Tongue (tissue), 3 donors: ENCODE measurements at places on chromosomes 12 and 14. TPM values are rescaled to one million over a fixed set of nuclear protein-coding genes. Genes with fewer than 3 reads are reported as not detected.

KRT79 gene
- total RNA-seq = 0.21 TPM

- no peak for DNase-seq
These were observed 495.8 kb upstream of the GARIN6 start for GRCh38 chr12:99151744-99152143.

RNF212B gene
- total RNA-seq = not detected

DNA sequence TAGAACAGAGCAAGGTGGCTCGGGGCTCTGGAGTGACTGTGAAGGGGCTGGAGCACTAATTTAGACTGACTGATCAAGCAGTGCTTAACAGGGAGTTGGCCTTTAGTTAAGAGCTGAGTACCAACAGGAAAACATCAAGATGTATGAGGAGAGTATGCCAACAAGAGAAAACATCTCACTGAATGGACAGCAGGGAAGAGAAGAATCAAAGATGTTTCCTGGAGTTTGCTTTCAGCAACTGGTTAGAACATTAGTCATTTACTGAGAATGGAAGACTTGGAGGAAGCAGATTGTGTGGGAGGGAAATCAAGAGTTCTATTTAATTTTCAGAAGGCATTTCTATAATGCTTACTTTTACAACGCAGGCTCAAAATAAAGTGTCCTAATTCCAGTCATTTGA, 259.3 kb downstream of the ADAMTS20 start:
- no peak for DNase-seq

DNA sequence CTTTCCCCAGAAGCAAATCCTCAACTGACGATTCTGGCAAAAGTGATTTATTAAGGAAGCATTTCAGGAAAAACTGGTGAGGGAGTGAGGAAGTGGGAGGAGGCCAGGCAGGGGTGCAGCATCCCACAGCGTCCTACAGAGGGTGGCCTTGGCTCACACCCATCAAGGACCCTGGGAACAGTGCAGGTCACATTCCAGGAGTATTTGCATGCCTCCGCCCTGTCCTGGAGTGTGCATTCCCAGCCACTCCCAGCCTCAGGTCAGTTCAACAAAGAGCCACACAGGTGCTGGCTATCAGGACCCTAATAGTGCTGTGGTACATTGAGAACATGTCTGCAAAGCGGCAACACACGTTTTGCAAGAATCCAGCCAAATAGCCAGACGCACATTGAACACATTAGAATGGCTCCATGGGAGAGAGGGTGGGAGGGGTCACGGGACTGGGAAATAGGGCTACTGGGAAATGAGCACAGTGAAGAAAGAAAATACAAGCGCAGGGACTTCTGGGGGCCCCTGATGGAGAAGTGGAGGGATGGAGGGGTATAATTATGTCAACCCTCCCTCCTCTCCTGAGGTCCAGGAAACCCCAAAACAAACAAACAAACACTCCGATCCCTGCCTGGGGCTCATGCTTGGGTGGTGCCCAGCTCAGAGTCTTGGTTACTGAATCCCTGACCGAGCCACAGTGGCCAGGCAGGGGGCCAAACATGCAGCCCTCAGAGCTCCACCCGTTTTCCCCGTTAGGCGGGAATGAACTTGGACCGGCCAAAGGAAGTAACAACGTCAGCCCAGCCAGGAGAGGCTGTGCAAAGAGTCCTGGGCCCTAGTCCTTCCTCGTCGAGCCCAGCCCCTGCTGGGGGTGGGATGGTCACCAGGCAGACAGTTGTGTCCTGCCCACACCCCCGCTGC, 36.5 kb downstream of the CMKLR1 start:
- DNase-seq = peak; percentile 82

- peak; percentile 83 for DNase-seq
These were observed 134.4 kb upstream of the FGD4 start for GRCh38 chr12:32264961-32265360.

LAG3 gene
- total RNA-seq = not detected

GRCh38 chr14:54010981-54011380, 54.4 kb upstream of the BMP4 start:
- DNase-seq = no peak

DEPDC4 gene
- total RNA-seq = 0.82 TPM

- DNase-seq = no peak
These were observed 24.7 kb upstream of the ANO6 start for GRCh38 chr12:45191239-45191638.

GRCh38 chr12:53201177-53201541, 5.9 kb downstream of the ITGB7 start:
- DNase-seq = no peak

GNG2 gene
- total RNA-seq = 45.1 TPM

DNA sequence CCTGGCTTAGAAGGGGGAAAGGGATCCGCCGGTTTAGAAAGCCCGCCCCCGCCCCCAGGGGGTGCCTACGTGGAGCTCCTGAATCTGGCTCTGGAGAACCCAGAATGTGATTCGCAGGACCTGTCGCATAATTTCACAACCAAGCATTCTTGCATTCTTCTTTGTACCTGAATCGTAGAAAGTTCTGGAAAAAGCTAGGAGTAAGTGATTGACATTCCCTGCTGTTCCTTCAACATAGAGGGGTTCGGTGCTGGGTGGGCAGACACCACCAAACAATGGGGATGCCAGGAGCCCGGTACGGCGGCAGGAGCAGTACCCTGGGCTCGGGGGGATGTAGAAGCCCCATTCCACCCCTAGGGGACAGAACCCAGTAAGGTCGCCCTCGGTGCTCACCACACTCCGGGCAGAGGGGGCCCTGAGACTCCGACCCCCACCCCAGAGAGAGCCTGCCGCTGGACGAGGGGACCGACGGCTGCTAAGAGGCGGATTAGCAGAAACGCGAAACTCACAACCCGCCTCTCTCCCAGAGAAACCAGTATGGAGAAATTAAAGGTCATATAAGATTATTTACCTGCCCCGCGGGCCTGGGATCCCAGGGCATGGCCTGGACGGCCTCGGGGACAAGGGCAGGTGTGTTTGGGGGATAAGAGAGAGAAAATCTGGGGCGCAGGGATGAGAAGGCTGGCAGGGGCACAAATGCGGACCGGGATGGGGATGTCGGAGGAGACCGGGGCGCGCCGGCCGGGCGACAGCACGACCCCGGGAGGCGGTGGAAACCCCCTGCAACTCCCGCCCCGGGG, 520 bp downstream of the CSRP2 start:
- DNase-seq = peak; percentile 65

ANKS1B gene
- total RNA-seq = 16.5 TPM

GRCh38 chr12:46898989-46899388, 73.2 kb upstream of the SLC38A4 start:
- no peak for DNase-seq

SIVA1 gene
- total RNA-seq = 223 TPM

- DNase-seq = no peak
These were observed 127.9 kb downstream of the CACNA1C start for GRCh38 chr12:2180737-2181082.

DNA sequence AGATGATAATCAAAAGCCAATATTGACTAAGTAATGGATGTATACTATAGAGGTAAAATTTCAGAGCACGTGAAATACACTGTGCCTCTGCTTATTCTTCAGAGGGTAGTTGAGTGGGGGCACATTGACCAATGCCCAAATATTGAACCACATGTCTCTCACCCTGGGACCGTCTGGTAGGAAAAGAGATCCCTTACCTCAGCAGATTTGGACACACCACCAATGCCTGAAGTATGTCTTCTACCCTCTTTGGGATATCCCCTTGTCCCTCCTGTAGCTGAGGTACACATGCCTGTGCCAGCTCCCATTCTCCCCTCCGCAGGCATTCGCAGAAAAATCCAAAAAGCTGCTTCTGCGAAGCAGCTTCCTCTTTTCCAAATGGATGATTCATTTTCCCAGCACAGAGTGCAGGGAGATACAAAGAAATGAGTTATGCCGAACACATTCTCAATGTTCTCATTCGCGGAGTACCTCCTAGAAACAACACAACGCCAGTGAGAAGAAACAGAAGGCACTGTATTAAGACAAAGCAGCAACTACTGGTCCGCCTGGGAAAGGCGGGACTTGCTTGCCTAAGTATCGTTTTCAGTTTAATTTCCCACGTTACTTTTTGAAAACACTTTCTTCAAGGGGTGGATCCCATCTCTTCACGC, 691 bp downstream of the ZFYVE26 start:
- DNase-seq = peak; percentile 19

GRCh38 chr14:74364271-74364880, 16.1 kb downstream of the VRTN start:
- no peak for DNase-seq

DNA sequence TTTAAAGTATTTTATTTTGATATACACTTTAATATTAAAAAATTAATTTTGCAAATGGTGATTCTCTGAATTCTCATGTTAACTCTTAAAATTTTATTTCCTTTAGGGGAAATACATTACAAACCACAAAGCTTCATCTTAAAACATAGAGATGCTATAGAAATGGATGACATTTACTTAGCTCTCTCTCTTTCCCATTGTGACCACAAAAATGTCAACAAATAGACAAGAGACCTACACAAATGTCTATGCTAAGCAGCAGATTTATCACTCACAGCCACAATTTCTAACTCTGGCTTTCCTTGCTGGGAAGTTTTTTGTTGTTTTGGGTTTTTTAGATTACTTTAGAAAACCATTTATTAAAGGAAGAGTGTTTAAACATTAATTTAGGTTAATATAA, 19.9 kb upstream of the PHC1 start:
- no peak for DNase-seq

DNA sequence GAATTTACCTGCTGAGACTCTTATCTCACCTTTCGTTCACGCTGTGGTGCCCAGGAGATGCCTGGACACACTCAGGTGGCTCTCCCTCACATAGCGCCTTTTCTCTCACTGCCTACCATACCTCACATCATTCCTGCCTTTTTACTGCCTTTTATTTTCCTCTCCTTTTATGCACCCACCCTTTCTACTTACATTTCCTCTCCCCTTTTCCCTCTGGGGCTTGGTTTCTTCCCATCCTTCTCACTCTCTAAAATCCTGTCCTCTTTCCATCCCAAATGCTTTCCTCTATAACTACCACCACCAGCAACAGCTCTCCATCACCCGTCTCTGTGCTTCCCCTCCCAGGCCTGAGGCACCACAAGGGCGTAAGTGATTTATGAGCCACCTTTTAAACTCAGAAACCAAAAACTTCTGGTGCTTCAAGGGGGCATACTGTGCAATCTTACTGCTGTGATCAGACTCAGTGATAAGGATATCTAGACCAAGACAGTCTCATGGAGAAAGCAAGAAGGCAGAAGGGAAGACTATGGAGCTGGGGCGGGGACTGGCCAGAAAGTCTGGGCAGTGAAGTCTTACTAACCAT, 32.7 kb upstream of the SMUG1 start:
- no peak for DNase-seq

SYNDIG1L gene
- total RNA-seq = not detected

DIO2 gene
- total RNA-seq = 71.7 TPM

VDR gene
- total RNA-seq = 1.2 TPM

MAP1LC3B2 gene
- not detected for total RNA-seq

ZNF219 gene
- total RNA-seq = 15.1 TPM

- no peak for DNase-seq
These were observed 468.1 kb downstream of the NPAS3 start for GRCh38 chr14:33406766-33407165.

- no peak for DNase-seq
These were observed 83.6 kb upstream of the USP44 start for GRCh38 chr12:95634622-95635621.

MMP19 gene
- 1.5 TPM for total RNA-seq
